ENCODE measurements at places on chromosomes 5 and 9. TPM values are rescaled to one million over a fixed set of nuclear protein-coding genes. Genes with fewer than 3 reads are reported as not detected.

GRCh38 chr9:114107286-114108001 lies 8.4 kb upstream of the KIF12 start:
- no peak overlapping the region for H3K4me3 ChIP-seq
- H3K27ac ChIP-seq = no peak overlapping the region
- peaks cover 27% of the 10 kb centered on the region for H3K4me1 ChIP-seq
- peaks cover 5% of the 10 kb centered on the region for H3K36me3 ChIP-seq
- DNase-seq = no peak
- H3K27me3 ChIP-seq = peaks cover 6% of the 10 kb centered on the region

- no peak overlapping the region for H3K4me3 ChIP-seq
- peaks cover 40% of the 10 kb centered on the region for H3K27me3 ChIP-seq
- no peak overlapping the region for H3K27ac ChIP-seq
These were observed 355.7 kb downstream of the ARHGEF28 start for GRCh38 chr5:73981704-73982103.

DNA sequence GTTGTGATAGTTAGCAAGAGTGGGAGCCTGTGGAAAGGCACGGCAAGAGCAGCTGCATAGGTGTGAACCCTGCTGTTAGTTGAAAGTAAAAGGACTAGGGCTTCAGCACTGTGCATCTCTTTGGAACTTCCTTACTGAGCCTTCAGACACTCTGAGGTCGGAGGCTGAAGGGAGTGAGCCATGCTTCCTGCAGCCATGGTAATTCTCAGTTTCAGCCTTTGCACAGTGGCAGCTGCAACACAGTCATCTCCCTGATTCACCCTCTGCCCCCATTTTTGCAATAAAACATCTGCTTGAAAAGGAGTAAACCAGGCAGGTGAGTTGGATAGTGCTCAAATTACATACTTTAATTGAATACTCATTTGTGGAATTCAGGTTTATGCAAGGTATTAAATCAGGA lies 6.5 kb upstream of the TLE4 start:
- H3K27me3 ChIP-seq = no peaks in the 10 kb centered on the region
- DNase-seq = no peak
- no peak overlapping the region for H3K27ac ChIP-seq
- H3K36me3 ChIP-seq = no peaks in the 10 kb centered on the region
- no peak overlapping the region for H3K4me3 ChIP-seq

DNA sequence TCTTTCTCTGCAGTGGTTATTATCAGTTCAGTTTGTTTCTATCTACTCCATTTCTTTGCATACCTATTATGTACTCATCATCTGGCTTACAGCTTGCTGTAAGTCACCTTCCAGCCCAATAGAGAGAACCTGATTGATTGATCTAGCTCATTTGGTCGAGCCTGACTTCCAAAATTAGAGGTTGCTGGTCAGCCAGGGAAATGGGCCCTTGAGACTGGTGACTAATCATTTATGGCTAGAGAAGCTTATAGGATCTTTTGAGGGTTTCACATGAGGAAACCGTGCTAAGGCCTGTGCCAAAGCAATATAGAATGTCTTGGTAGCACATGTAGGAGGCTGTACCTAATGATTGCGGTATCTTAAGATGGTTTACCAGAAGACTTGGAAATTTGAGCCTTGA lies 5.8 kb downstream of the SREK1 start:
- peaks cover 34% of the 10 kb centered on the region for H3K36me3 ChIP-seq
- no peak overlapping the region for H3K27ac ChIP-seq
- no peak for DNase-seq

GRCh38 chr5:40560474-40561110 lies 119.1 kb upstream of the PTGER4 start:
- no peak for DNase-seq
- peaks cover 21% of the 10 kb centered on the region for H3K4me1 ChIP-seq
- peaks cover under 1% of the 10 kb centered on the region for H3K36me3 ChIP-seq
- H3K27ac ChIP-seq = no peak overlapping the region
- peaks cover 3% of the 10 kb centered on the region for H3K27me3 ChIP-seq
- H3K4me3 ChIP-seq = no peak overlapping the region

GRCh38 chr5:173483160-173483559 lies 133.3 kb downstream of the BOD1 start:
- H3K4me3 ChIP-seq = no peak overlapping the region
- H3K27me3 ChIP-seq = peaks cover 17% of the 10 kb centered on the region
- H3K4me1 ChIP-seq = peaks cover 19% of the 10 kb centered on the region
- no peak for DNase-seq
- no peak overlapping the region for H3K27ac ChIP-seq

GRCh38 chr5:139954462-139954861 lies 88.6 kb downstream of the NRG2 start:
- H3K36me3 ChIP-seq = no peaks in the 10 kb centered on the region
- DNase-seq = no peak
- no peak overlapping the region for H3K27ac ChIP-seq

- H3K27ac ChIP-seq = peak overlapping the region; percentile 43
- H3K4me3 ChIP-seq = peak overlapping the region; percentile 49
- peaks cover 85% of the 10 kb centered on the region for H3K36me3 ChIP-seq
These were observed 95.7 kb downstream of the LPAR1 start for GRCh38 chr9:110942522-110942921.

GRCh38 chr9:38683336-38683735 lies 36.6 kb downstream of the FAM240B start:
- H3K27me3 ChIP-seq = peaks cover 19% of the 10 kb centered on the region
- peaks cover 33% of the 10 kb centered on the region for H3K4me1 ChIP-seq
- no peak for DNase-seq
- no peaks in the 10 kb centered on the region for H3K36me3 ChIP-seq
- no peak overlapping the region for H3K27ac ChIP-seq

GRCh38 chr9:77661566-77662085 lies 13.5 kb upstream of the GNA14 start:
- H3K36me3 ChIP-seq = no peaks in the 10 kb centered on the region
- peaks cover 8% of the 10 kb centered on the region for H3K27me3 ChIP-seq

DNA sequence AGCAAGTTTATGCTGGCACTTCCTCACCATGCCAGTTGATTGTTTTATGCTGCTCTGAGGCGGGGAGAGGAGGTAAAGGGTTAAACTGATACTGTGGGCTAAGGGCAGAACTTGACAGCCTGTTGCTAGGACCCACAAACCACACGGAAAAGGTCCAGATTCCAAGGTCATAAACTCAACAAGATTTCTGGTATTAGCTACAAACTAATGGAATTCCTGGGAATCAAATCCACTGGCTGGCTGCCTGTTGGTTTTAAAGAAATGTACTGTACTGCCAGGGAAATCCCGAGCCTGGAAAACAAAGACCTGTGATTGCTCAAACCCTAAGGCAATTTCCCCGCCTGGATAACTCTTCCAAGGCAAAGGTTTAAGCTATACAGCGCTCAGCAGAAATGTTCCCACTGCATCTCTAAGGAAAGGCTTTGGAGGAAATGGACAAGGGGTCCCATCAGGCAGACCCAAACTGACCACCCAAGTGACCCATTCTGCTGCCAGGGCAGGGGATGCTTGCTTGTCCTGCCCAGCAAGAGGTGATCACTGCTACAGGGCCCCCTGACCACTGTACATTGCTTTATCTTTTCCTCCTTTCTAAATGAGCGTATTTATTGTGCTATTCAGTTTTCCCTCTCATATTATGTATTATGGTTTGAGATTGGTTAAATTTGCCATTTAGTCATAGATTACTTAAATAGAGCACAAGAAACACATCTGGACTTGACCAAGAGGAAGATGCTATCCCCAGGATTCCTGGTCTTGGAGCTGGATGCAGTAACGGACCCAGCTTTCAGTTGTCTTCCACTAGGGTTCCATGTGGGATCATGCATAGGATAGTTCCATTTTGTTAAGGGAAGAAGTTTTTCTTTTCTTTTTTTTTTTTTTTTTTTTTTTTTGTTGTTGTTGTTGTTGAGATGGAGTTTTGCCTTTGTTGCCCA lies 124.3 kb downstream of the SUSD1 start:
- H3K4me3 ChIP-seq = peak overlapping the region; percentile 34
- no peaks in the 10 kb centered on the region for H3K27me3 ChIP-seq
- H3K27ac ChIP-seq = peak overlapping the region; percentile 78
- DNase-seq = peak; percentile 78
- peaks cover 64% of the 10 kb centered on the region for H3K4me1 ChIP-seq

DNA sequence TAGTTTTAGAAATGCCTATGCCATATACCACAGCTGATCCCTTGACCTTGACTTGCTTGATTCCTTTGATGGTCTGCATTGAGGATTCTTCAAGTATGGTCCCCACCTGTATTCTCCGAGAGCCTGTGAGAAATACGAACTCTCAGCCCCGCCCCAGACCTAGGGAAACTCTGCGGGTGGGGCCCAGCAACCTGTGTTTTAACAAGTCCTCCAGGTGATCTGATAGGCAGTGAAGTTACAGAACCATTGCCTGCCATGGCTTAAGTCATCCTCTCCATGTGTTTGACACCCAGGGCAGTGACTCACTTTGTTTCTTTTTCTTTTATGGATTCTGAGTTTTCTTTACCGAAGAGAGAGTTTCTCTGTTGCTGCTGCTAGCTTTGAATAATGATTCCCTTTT lies 18.5 kb downstream of the FRMPD1 start:
- no peak overlapping the region for H3K27ac ChIP-seq
- H3K4me1 ChIP-seq = no peaks in the 10 kb centered on the region
- peaks cover 49% of the 10 kb centered on the region for H3K27me3 ChIP-seq
- DNase-seq = no peak
- H3K4me3 ChIP-seq = no peak overlapping the region
- H3K36me3 ChIP-seq = no peaks in the 10 kb centered on the region

- peaks cover 6% of the 10 kb centered on the region for H3K36me3 ChIP-seq
- H3K4me1 ChIP-seq = peaks cover 28% of the 10 kb centered on the region
- no peak overlapping the region for H3K4me3 ChIP-seq
These were observed 188.8 kb upstream of the PAPPA start for GRCh38 chr9:115964710-115965347.

- H3K27ac ChIP-seq = no peak overlapping the region
- peaks cover 6% of the 10 kb centered on the region for H3K27me3 ChIP-seq
- no peaks in the 10 kb centered on the region for H3K36me3 ChIP-seq
- DNase-seq = no peak
These were observed 259.9 kb upstream of the RASA1 start for GRCh38 chr5:87007737-87008136.

DNA sequence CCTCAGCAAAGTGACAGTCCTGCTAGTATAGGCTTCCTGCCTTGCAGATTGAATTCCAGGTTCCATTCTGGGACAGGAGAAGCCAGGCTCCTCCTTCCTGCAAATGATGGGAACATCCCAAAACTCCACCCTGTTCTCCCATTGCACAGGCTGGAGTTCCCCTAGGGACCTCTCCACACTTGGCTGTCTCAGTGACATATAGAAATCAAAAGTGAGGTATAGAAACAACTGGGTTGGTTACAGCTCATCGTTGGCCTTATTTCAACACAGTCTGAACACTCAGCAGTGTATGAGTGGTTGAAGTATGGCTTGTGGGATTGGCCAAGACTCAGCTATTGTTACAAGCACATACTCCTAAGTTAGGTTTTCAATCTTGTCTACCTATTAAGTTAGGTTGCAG lies 157.8 kb upstream of the FTMT start:
- no peaks in the 10 kb centered on the region for H3K4me1 ChIP-seq
- H3K36me3 ChIP-seq = no peaks in the 10 kb centered on the region
- no peak for DNase-seq
- no peak overlapping the region for H3K4me3 ChIP-seq
- H3K27me3 ChIP-seq = no peaks in the 10 kb centered on the region

- H3K4me1 ChIP-seq = peaks cover 48% of the 10 kb centered on the region
- H3K4me3 ChIP-seq = peak overlapping the region; percentile 100
- peaks cover 89% of the 10 kb centered on the region for H3K36me3 ChIP-seq
- peaks cover 44% of the 10 kb centered on the region for H3K27me3 ChIP-seq
- H3K27ac ChIP-seq = peak overlapping the region; percentile 99
These were observed 2.0 kb downstream of the RGMB start for GRCh38 chr5:98775246-98776065.

- H3K4me1 ChIP-seq = peaks cover 42% of the 10 kb centered on the region
- H3K27ac ChIP-seq = no peak overlapping the region
- peaks cover 4% of the 10 kb centered on the region for H3K36me3 ChIP-seq
- no peak overlapping the region for H3K4me3 ChIP-seq
These were observed 143.9 kb upstream of the DAP start for GRCh38 chr5:10904862-10905432.

GRCh38 chr5:142823126-142823525 lies 52.9 kb downstream of the ARHGAP26 start:
- H3K4me1 ChIP-seq = peaks cover 91% of the 10 kb centered on the region
- no peaks in the 10 kb centered on the region for H3K36me3 ChIP-seq
- no peak overlapping the region for H3K4me3 ChIP-seq
- H3K27me3 ChIP-seq = peaks cover 1% of the 10 kb centered on the region

The SERINC5 gene
- total RNA-seq = 33.8 TPM

The RIOK2 gene
- 41.8 TPM for total RNA-seq

The GMCL2 gene
- total RNA-seq = not detected

The SLC36A3 gene
- total RNA-seq = not detected
